ENCODE measurements at places on chromosomes 3 and 15. TPM values are rescaled to one million over a fixed set of nuclear protein-coding genes. Genes with fewer than 3 reads are reported as not detected.

Gene FBXO40
- 0.31 TPM for total RNA-seq

Gene ZPLD1
- total RNA-seq = 0.74 TPM

Gene APBA2
- 29.5 TPM for total RNA-seq

Gene DGKG
- 1.1 TPM for total RNA-seq

Gene CHCHD6
- 49.9 TPM for total RNA-seq

Gene DLG1
- 99.4 TPM for total RNA-seq

Gene CCDC51
- 11.7 TPM for total RNA-seq

Gene SPESP1
- total RNA-seq = 50.4 TPM

Gene DCBLD2
- total RNA-seq = 211 TPM

Gene THOC7
- total RNA-seq = 42.9 TPM

Gene GOLGA6D
- 29.8 TPM for total RNA-seq

Gene TRANK1
- total RNA-seq = 11.0 TPM

Gene CRYGS
- 6.1 TPM for total RNA-seq

Gene GABRG3
- total RNA-seq = 3.7 TPM

Gene CHDH
- total RNA-seq = 28.1 TPM

Gene ARL14
- 0.31 TPM for total RNA-seq

Gene STAC
- 7.1 TPM for total RNA-seq

Gene FMN1
- 47.4 TPM for total RNA-seq

Gene PLD1
- total RNA-seq = 27.4 TPM

Gene CMTM8
- total RNA-seq = 2.5 TPM

Gene ZNF80
- 0.74 TPM for total RNA-seq

Gene CERS3
- 13.4 TPM for total RNA-seq

Gene C3orf20
- total RNA-seq = 3.8 TPM

Gene DCLK3
- 4.8 TPM for total RNA-seq

Gene FEZF2
- not detected for total RNA-seq

Gene RETNLB
- not detected for total RNA-seq

Gene BNC1
- 32.7 TPM for total RNA-seq

Gene P2RY1
- total RNA-seq = 8.2 TPM
